WTC11 (cell line): ENCODE measurements at places on chromosomes 1 and 21. TPM values are rescaled to one million over a fixed set of nuclear protein-coding genes. Genes with fewer than 3 reads are reported as not detected.

DNA sequence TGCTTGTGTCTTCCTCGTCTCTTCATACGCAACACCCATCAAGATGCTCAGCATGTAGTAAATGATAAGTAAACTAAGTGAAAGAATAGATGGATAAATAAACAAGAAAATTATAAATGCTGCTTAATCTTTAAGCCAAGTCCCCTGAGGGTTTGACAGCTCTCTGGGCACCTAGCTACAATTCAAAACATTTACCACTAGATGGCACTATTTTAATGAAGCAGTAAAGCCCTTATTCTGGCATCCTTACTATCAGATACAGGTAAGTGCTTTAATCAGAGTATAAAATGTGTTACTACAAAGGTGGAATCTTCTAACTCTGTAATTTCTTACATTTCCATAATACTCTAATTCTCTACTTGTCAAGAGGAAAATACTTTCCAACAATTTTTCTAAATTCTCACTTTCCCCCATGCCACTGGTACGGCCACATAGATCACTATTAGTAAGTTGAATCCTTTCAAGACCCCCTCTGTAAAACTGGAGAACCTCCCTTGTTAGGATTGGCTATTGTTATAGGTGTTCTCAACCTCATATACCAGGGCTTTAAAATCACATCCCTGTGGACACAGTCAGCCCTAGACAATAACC is 137.8 kb downstream of the BARHL2 start:
- H3K36me3 ChIP-seq = no peaks in the 10 kb centered on the region
- no peaks in the 10 kb centered on the region for H3K4me1 ChIP-seq
- peaks cover 4% of the 10 kb centered on the region for H3K27me3 ChIP-seq
- no peak for DNase-seq
- no peak overlapping the region for H3K4me3 ChIP-seq

GRCh38 chr1:218971156-218971555 is 202.5 kb upstream of the LYPLAL1 start:
- DNase-seq = no peak
- H3K4me3 ChIP-seq = no peak overlapping the region
- no peaks in the 10 kb centered on the region for H3K4me1 ChIP-seq
- H3K36me3 ChIP-seq = peaks cover 20% of the 10 kb centered on the region
- no peak overlapping the region for H3K27ac ChIP-seq
- no peaks in the 10 kb centered on the region for H3K27me3 ChIP-seq

GRCh38 chr1:230144758-230145504 is 77.9 kb downstream of the GALNT2 start:
- no peaks in the 10 kb centered on the region for H3K27me3 ChIP-seq
- DNase-seq = no peak
- H3K36me3 ChIP-seq = no peaks in the 10 kb centered on the region
- no peak overlapping the region for H3K4me3 ChIP-seq
- peaks cover 79% of the 10 kb centered on the region for H3K4me1 ChIP-seq

DNA sequence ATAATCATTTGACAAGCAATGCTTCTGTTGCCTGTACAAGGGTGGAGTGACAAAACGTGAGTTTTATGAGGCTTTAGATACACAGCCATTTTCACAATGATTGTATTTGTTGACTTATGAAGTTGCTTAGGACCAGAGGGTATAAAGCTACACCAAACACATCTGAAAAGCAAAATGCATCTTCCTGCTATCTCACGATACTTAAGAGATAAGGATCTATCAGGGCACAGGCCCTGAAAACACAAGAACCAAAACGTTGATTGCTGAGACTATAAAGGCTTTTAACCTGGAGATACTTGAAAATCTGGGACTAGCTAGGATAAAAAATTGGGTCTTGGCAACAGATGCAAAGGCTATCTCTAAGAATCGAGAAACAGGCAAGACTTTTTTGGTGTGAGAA is 115.7 kb downstream of the SLC5A9 start:
- peaks cover 15% of the 10 kb centered on the region for H3K36me3 ChIP-seq
- no peaks in the 10 kb centered on the region for H3K4me1 ChIP-seq
- no peak for DNase-seq
- H3K27me3 ChIP-seq = no peaks in the 10 kb centered on the region
- H3K27ac ChIP-seq = no peak overlapping the region
- no peak overlapping the region for H3K4me3 ChIP-seq

DNA sequence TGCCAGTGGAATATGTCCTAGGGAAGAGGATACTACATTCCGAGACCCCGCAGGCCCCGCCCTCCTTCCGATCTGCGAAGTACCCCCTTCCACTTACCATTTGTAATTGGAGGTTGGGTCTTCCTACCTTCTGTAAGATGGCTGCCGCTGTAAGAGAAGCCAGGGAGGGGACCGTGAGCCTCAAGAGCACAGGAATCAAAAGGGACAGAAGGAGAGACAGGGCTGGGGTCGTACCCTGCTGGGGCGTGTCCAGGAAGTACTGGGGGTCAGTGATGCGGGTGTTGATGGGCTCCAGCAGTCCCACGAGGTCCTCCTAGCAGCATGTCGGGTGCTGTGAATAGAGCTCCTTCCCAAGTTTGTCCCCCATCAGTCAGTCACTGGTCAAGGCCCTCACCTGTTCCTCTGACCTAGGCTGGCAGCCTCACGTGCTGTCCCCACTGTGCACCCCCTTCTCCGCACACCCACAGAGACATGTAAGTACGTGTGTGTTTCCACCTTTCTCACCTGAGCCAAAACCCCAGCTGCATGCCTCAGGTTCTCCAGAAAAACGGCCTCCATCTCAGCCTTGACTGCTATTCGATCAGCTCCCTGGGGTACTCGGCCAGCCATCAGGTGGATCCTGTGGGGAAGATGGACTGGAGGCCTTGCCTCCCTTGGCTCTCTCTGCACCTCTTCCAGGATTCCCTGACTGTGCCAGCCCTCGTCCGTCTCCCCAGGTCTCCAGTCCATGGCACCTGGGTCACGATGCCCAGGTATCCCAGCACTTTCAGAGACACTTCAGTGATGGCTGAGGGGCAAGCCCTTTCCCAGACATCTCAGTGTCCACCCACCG is 1.8 kb downstream of the HYI start:
- H3K36me3 ChIP-seq = peaks cover 51% of the 10 kb centered on the region
- no peak overlapping the region for H3K27ac ChIP-seq
- H3K4me1 ChIP-seq = peaks cover 23% of the 10 kb centered on the region
- no peak for DNase-seq
- peak overlapping the region; percentile 72 for H3K4me3 ChIP-seq

GRCh38 chr1:234724516-234725176 is 114.7 kb upstream of the IRF2BP2 start:
- peak overlapping the region; percentile 43; the same call in 1 of the 2 replicates for H3K4me3 ChIP-seq
- peaks cover 6% of the 10 kb centered on the region; the same call in 1 of the 2 replicates for H3K27me3 ChIP-seq
- no peaks in the 10 kb centered on the region for H3K36me3 ChIP-seq

DNA sequence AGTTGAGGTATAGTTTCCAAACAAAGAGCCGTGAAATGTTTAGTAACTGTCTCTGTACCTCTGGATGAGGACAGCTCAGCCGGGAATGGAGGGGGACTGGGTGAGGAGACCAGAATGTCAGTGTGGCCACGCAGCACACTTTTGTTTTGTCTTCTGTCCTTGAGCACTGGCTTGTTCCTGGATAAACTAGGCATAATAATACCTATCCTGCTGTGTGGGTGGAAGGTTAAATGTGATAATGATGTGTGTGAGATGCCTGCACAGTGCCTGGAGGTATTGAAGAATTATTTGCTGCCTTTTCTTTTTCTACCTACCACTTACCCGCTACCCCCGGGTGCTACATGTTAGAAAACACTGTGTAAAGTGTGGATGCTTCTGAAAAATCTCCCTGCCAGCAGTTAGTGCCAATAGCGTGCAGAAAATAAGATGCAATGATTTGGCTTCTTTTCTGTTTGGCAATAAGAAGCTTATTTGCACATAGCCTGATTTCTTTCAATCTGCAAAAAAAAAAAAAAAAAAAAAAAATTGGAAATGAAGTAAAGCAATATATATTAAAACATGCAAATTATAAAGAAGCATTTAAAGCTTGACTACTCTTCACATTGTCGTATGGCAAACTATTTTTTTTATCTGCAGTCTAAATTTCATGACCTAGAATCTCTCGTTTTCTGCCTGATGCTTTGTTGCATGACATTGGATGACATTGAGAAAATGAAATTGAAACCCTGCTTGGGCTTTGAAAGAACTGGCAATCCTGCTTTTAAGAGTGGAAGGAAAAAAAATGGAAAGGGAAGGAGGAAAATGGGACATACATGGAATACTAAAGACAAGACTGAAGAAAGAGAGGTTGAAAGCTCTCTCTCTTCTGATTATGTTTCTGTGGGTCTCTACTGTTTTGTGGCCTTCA is 89.5 kb downstream of the DISC1 start:
- no peaks in the 10 kb centered on the region for H3K36me3 ChIP-seq
- no peaks in the 10 kb centered on the region for H3K27me3 ChIP-seq
- no peak overlapping the region for H3K27ac ChIP-seq
- H3K4me3 ChIP-seq = no peak overlapping the region
- peaks cover 6% of the 10 kb centered on the region for H3K4me1 ChIP-seq

GRCh38 chr21:16928439-16928838 is 584.4 kb upstream of the CXADR start:
- peaks cover 17% of the 10 kb centered on the region for H3K4me1 ChIP-seq
- no peak for DNase-seq
- no peak overlapping the region for H3K27ac ChIP-seq

DNA sequence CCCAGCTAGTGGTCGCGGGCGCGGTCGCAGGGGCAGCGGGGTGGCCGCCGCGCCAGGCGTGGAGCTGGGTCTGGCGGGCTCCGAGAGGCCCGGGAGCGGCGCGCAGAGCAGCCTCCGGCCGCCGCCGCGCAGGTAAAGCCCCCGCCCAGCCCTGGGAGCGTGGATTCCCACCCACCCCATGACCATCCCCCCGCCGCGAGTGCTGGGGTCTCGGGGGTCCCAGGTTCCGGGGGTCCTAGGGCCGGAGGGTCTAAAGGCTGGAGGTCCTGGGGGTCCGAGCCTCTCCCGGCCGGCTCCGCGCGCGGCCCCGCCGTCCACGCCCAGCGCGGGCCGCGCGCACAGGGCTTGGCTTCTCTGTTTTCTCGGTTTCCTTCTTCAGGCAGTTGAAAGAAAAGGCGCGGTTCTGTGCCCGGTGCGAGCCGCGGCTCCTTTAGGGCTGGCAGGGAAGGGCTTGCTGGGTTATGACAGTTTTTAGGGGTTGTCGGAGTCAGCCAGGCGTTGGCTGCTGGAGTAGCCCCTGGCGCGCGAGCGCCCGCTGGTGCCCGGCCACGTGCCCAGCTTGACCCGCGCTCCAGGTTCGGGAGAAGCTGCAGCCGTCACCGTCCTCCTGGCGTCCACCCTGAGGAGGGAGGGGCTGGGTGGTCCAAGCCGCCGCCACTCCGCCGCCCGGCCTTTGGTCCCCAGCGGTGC is 359 bp downstream of the LRRC3 start:
- peak overlapping the region; percentile 69 for H3K4me3 ChIP-seq
- no peaks in the 10 kb centered on the region for H3K36me3 ChIP-seq
- H3K27ac ChIP-seq = no peak overlapping the region
- H3K4me1 ChIP-seq = peaks cover 4% of the 10 kb centered on the region; the same call in 1 of the 2 replicates
- DNase-seq = peak; percentile 43

DNA sequence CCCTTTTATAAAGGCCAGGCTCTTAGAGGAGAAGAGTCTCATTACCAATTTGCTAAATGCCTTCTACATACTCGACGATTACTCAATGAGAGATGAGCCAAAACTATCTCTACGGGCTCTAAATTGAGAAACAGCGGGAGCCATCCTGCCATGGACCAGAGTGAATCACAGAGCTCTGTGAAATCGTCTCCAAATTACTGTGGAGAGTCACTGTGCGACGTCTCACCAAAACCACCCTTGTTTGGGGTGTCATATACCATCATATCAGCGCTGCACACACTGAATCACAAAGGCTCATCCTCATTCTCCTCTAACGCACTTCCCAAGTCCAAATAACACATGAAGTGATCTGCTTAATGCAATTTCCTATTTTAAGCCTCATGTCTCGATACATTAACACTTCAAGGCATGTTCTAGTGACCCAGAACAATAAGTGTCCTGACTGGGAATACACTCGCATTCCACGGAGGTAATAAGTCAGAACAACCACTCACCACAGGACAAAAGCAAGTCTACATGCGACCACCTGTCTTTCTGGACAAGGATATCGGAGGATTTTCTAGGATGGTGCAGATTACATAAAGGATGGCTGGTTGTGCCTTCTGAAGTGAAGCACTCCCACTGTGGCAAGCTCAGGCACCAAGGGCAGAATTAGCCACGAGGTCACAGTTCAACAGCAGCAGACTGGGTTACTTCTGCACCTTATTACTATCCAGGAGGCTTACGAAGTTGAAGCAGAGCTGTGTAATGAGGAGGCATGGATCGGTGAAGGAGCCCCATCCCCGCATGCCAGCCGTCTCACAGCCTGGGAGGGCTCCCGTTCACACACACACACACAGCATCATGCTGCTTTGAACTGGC is 44.3 kb downstream of the NID1 start:
- DNase-seq = no peak
- H3K4me1 ChIP-seq = peaks cover 4% of the 10 kb centered on the region
- peaks cover 3% of the 10 kb centered on the region; the same call in 1 of the 2 replicates for H3K36me3 ChIP-seq
- no peak overlapping the region for H3K27ac ChIP-seq
- no peaks in the 10 kb centered on the region for H3K27me3 ChIP-seq
- no peak overlapping the region for H3K4me3 ChIP-seq

GRCh38 chr1:103106426-103107341 is 1.6 kb downstream of the COL11A1 start:
- peak overlapping the region; percentile 82 for H3K4me3 ChIP-seq
- peak; percentile 40 for DNase-seq
- peaks cover 26% of the 10 kb centered on the region for H3K4me1 ChIP-seq
- no peaks in the 10 kb centered on the region for H3K36me3 ChIP-seq

DNA sequence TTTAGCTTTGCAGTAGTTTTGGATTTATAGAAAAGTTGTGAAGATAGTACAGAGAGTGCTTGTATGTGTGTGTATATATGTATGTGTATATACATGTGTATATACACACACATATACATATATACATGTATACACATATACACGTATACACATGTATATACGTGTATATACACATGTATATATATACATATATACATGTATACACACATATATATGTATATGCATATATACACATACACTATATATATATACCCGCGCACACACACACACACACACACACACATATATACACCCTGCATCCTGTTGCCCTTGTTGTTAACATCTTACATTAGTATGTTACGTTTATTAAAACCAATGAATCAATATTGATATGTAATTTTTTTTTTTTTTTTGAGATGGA is 24.3 kb downstream of the RPRD2 start:
- no peaks in the 10 kb centered on the region for H3K36me3 ChIP-seq
- H3K4me3 ChIP-seq = no peak overlapping the region
- H3K27me3 ChIP-seq = no peaks in the 10 kb centered on the region
- no peak overlapping the region for H3K27ac ChIP-seq

GRCh38 chr1:207935166-207935583 is 24.2 kb upstream of the CD34 start:
- H3K27me3 ChIP-seq = peaks cover 7% of the 10 kb centered on the region; the same call in 1 of the 2 replicates
- no peak for DNase-seq
- H3K27ac ChIP-seq = no peak overlapping the region
- no peak overlapping the region for H3K4me3 ChIP-seq
- H3K36me3 ChIP-seq = no peaks in the 10 kb centered on the region
- H3K4me1 ChIP-seq = no peaks in the 10 kb centered on the region

DNA sequence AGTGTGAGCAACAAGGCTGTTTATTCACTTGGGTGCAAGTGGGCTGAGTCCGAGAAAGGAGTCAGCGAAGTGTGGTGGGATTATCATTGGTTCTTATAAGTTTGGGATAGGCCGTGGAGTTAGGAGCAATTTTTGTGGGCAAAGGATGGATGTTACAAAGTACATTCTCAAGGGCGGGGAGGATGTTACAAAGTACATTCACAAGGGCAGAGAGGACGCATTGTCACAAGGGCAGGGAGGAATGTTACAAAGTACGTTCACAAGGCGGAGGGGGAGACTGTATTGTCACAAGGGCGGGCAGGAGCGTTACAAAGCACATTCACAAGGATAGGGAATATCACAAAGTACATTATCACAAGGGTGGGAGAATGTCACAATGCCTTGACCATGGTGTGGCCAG is 5.2 kb upstream of the TMEM183A start:
- no peak overlapping the region for H3K4me3 ChIP-seq
- no peaks in the 10 kb centered on the region for H3K27me3 ChIP-seq
- H3K36me3 ChIP-seq = no peaks in the 10 kb centered on the region
- no peak for DNase-seq

CKS1B gene
- 258 to 301 TPM (median 278 TPM) in 3 replicates for total RNA-seq

IRF6 gene
- total RNA-seq = 16.6 to 17.9 TPM (median 17.2 TPM) in 3 replicates

ZNF648 gene
- 0.17 to 0.46 TPM (median 0.27 TPM) in 3 replicates for total RNA-seq
